ENCODE measurements at places on chromosomes 7 and 10.

DNA sequence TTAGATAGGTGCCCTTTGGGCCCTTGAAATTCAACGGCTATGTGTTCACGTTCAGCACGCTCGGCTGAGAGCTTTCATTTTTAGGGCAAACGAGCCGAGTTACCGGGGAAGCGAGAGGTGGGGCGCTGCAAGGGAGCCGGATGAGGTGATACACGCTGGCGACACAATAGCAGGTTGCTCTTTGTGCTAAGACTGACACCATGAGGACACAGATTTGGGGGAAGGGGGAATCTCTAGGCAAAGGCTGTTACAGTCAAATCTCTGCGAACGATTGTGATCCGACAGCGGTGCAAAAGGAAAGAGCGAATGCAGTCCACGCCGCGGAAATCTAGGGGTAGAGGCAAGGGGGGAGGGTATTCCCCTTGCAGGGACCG is 667 bp downstream of the KLLN start:
- DNase-seq: no peak

GRCh38 chr7:156665101-156665500 is 24.5 kb downstream of the RNF32 start:
- no peak for DNase-seq

DNA sequence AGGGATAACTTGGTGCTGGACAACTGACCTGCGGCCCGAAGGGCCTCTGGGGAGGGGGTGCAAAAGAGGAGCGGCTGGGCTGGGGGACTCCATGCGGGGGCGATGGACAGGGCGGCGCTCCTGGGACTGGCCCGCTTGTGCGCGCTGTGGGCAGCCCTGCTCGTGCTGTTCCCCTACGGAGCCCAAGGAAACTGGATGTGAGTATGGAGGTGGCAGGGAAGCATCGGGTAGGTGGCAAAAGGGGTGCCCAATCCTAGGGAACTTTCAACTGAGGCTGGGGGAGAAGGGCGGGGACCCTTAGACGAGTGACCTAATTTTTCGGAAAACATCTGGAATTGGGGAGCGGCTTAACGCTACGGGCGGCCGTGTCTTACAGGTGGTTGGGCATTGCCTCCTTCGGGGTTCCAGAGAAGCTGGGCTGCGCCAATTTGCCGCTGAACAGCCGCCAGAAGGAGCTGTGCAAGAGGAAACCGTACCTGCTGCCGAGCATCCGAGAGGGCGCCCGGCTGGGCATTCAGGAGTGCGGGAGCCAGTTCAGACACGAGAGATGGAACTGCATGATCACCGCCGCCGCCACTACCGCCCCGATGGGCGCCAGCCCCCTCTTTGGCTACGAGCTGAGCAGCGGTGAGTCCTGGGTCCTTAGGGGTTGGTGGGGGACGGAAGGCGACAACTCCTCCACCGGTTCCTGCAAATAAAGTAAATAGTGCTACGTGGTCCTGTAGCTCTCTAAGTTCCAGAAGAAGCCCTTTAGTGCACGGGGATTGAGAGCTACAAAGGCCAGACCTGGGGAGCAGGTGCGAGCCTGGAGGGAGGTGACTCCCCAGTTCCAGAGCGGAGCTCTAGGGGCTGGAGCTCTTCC is 622 bp downstream of the WNT16 start:
- DNase-seq: peak; percentile 90

- DNase-seq: no peak
These were observed 610.4 kb downstream of the IPMK start for GRCh38 chr10:57657164-57657765.

- no peak for DNase-seq
These were observed 579.3 kb downstream of the SH2D4B start for GRCh38 chr10:81116990-81117389.

- no peak for DNase-seq
These were observed 12.2 kb downstream of the CLRN3 start for GRCh38 chr10:127880557-127880956.

GRCh38 chr7:3042861-3043489 is 692 bp downstream of the CARD11 start:
- no peak for DNase-seq

Data from chondrocyte (in vitro differentiated cells).